ENCODE measurements at places on chromosomes 1 and 21. TPM values are rescaled to one million over a fixed set of nuclear protein-coding genes. Genes with fewer than 3 reads are reported as not detected.

The OR2M3 gene
- not detected for total RNA-seq

The RNU1-3 gene
- not detected for total RNA-seq

The GJC2 gene
- 0.64 TPM for total RNA-seq

The AMY1A gene
- not detected for total RNA-seq

The FOXD3 gene
- 1.2 TPM for total RNA-seq

The STPG1 gene
- total RNA-seq = 6.3 TPM

The DCST1 gene
- total RNA-seq = not detected

The RABGAP1L gene
- total RNA-seq = 5.1 TPM

The PLA2G2C gene
- not detected for total RNA-seq

The SHISAL2A gene
- not detected for total RNA-seq

The SH3BGR gene
- 1.2 TPM for total RNA-seq

The BTBD8 gene
- total RNA-seq = 0.60 TPM

The NVL gene
- total RNA-seq = 19.1 TPM

The C2CD4D gene
- not detected for total RNA-seq

The DPT gene
- total RNA-seq = not detected

All from A549 treated with CORT108297 at 1 μM for 4 hours (cell line).